RWPE2 (cell line): ENCODE measurements at places on chromosomes 5 and 9.

DNA sequence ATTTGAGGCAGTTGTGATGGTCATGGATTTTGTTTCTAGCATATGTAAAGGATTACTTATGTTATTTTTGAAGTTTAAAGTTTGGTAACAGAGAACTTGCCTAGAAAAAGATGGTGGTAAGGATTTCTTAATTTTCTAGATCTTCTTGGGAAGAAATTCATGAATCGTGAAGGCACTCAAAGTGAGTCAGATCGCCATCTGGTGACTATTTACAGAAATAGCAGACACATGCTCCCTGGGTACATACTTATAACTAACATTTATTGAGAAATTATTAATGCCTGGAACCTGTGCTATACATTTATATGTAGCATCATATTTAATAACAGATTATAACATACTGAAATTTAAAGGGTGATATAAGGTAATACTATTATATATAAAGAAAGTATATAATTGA lies 299.7 kb downstream of the IZUMO3 start:
- H3K4me3 ChIP-seq, result no peak overlapping the region
- no peaks in the 10 kb centered on the region for H3K36me3 ChIP-seq
- H3K4me1 ChIP-seq, result peaks cover 6% of the 10 kb centered on the region
- H3K27ac ChIP-seq, result no peak overlapping the region
- no peaks in the 10 kb centered on the region for H3K27me3 ChIP-seq
- DNase-seq, result no peak

DNA sequence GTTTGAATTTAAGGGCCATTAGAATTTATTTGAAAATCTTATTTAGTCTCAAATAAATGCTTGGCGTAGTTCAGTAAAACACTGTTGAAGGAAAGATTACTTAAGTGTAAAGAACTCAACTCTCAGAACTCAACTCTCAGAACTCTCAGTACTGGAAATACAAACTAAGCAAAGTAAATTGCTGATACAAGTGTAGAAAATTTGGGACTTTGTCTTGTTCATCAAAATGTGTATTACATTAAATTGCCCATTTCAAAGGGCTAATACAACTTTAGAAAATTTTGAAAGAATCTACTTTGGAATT lies 99.4 kb downstream of the CSNK1G3 start:
- no peaks in the 10 kb centered on the region for H3K4me1 ChIP-seq
- no peak overlapping the region for H3K27ac ChIP-seq
- no peaks in the 10 kb centered on the region for H3K27me3 ChIP-seq
- no peak overlapping the region for H3K4me3 ChIP-seq

DNA sequence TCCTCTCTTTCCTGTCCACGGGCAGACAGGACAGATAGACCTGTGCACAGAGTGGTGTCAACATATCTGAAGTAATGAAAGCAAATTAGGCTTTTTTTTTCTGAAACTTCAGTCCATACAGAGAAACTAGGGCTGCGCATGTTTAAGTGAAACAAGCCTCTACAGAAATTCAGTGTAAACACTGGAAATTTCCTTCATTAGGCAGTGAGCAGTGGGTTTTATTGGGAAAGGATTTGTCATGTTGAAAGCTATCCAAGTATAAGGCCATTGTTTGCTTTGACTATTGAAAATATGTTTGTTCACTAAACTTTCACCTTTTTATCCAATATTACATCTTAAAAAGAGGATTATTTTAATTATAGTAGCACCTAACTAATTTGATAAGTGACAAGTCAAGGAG lies 161.2 kb downstream of the AOPEP start:
- H3K27ac ChIP-seq, result peak overlapping the region; percentile 1
- H3K36me3 ChIP-seq, result no peaks in the 10 kb centered on the region
- H3K4me1 ChIP-seq, result peaks cover 17% of the 10 kb centered on the region
- no peaks in the 10 kb centered on the region for H3K27me3 ChIP-seq
- no peak for DNase-seq

DNA sequence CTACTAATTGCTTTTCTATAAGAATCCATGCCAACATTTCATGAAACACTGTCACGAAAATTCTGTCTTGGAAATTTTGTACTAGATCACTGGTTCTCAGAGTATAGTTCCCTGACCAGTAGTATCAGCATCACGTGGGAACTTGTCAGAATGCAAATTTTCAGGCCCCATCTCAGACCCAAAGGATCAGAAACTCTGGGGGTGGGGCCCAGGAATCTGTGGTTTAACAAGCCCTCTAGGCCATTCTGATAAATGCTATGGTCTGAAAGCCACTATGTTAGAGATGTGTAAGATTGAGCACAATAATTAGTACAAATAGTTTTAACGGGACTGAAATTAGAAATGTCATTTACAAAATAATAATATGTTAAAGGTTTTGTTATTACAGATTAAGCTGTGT lies 615.7 kb upstream of the ARRDC3 start:
- H3K27ac ChIP-seq, result no peak overlapping the region
- H3K4me3 ChIP-seq, result no peak overlapping the region
- no peaks in the 10 kb centered on the region for H3K36me3 ChIP-seq
- DNase-seq, result no peak

DNA sequence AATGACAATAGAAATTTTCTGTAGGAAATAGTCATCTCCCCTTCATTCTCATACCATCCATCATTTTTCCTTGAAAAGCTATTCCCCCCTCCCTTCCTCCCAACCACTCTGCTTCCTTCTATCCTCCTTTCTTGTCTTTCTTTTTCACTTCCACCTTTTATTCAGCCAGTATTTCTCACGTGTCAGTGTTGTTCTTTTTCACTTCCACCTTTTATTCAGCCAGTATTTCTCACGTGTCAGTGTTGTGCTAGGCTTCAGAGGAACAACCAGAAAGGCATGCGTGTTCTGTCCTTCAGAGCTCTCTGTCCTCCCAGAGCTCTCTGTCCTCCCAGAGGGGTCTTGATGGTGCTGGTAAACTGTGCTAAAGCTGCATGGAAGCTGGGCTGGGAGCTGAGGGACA lies 419.6 kb downstream of the GADD45G start:
- H3K36me3 ChIP-seq, result no peaks in the 10 kb centered on the region
- H3K4me3 ChIP-seq, result no peak overlapping the region
- H3K4me1 ChIP-seq, result peaks cover 17% of the 10 kb centered on the region

DNA sequence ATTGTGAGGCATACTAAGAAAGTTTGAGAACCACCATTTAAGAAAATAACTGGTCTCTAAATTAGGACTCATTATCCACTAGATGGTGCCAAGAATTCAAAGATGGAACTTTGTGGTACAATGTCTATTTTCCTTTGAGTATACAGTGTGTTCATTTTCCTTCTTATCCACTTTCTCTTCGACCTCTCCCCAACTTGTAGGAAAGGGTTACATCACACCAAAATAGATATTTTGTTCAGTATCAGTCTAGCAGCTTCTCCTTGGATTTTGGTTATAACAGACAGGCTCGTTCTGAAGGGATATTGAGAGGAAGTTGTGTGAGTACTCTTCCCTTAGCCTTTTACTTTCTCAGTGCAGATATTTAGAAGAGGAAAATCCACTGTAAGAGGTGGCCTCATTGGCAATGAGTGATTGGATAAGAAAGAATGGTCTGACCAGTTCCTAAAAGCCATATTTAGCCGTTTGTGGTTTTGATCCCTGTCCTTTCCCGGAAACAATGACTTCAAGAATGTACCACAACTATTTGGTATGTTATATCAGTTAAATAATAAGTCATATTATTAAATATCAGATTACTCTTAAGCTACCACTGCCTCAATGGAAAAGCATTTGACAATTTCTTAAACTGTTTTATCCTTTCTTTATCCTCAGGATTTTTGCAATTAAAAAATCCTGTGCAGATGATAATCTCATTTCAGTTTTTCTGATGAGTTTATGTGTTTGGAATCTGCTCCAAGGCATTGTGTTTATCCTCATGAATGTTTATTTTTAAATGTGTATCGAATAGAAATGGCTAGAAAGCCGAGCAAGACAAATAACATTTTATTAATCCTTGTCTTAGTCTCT lies 69.0 kb upstream of the GRAMD2B start:
- peak overlapping the region; percentile 91 for H3K27ac ChIP-seq
- peaks cover 30% of the 10 kb centered on the region for H3K4me1 ChIP-seq
- no peak for DNase-seq
- no peak overlapping the region for H3K4me3 ChIP-seq
- H3K27me3 ChIP-seq, result no peaks in the 10 kb centered on the region

DNA sequence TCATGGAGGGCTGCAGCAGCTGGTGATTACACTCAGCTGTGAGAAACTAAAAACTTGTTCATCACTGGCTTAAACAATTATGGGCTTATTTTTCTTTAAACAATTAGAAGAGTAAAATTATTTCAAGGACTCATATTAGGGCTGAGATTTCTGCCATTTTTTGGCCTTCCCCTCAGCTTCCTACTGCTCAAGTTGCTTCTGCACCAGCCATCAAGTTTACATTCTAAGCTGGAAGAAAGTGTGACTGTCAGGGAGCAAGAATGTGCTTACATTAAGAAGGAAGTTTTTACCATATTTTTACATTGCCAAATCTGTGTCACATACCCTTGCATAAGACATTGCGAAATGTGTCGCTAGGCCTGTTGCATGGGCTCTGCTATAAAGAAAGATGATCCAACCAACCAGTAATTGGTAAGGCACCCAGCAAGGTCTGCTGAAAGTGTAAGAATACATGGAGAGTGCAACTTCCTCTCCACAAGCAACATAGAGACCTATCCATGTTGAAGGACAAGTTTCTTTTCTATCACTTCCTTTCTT lies 260.3 kb upstream of the CDH10 start:
- no peaks in the 10 kb centered on the region for H3K36me3 ChIP-seq
- H3K4me3 ChIP-seq, result no peak overlapping the region
- H3K27ac ChIP-seq, result no peak overlapping the region
- H3K4me1 ChIP-seq, result no peaks in the 10 kb centered on the region
- no peak for DNase-seq
- no peaks in the 10 kb centered on the region for H3K27me3 ChIP-seq

DNA sequence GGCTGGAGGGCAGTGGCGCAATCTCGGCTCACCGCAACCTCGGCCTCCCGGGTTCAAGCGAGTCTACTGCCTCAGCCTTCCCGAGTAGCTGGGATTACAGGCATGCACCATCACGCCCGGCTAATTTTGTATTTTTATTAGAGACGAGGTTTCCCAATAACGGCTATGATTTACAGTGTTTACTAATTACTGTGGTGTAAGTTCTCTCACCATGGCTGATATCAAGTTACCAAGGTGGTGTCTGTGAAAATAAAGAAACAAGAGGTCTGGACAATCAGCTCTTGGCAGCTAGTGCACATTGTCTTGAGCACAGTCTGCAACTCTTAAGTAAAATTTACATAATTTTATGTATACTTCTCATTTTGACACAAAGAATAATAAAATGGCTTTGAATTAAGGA lies 385.5 kb upstream of the COX7C start:
- H3K4me1 ChIP-seq, result no peaks in the 10 kb centered on the region
- no peak overlapping the region for H3K4me3 ChIP-seq
- H3K36me3 ChIP-seq, result no peaks in the 10 kb centered on the region
- H3K27me3 ChIP-seq, result peaks cover 28% of the 10 kb centered on the region
- H3K27ac ChIP-seq, result no peak overlapping the region
- DNase-seq, result no peak

DNA sequence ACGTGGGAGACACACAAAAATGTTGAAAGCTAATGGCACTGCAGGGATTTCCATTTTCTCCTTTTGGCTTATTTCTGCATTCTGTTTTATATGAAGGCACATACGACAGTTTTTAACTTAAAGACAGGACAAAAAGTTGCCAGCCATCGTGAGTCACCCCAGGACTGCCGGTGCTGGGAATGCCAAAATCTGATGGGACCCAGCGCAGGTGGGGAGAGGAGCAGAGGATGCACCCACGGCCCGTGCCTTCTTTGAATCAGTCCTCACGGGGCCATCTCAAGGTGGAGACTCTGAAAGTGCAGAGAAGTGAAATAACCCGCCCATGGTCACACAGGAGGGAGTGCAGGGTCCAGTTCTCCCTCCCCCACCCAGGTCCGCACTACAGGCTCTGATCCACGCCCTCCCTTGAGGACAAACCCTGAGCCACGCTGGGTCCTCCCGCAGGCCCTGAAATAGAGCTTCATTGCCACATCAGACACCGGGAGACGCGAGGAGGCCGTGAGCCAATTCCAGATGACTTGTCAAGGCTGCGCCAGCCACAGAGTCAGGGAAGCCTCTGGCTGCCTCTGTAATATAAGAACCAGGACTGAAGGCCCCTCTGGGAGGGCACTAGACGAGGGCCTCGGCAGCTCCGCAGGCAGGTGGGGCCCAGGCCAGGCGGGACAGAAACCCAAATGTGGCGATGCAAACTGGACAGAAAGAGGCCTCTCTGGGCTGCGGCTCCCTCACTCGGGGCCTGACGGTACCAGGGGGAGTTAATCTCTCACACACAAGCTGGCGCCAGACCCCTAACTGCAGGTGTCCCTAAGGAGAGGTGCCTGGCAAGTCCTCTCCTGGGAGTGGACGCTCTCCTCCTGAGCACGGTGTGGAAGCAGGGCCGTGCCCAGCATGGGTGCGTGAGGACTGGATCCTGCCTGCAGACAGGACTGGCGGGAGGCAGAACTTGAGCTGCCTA lies 22.9 kb downstream of the ADAMTS2 start:
- H3K27me3 ChIP-seq, result no peaks in the 10 kb centered on the region
- DNase-seq, result peak; percentile 47
- H3K36me3 ChIP-seq, result no peaks in the 10 kb centered on the region
- no peak overlapping the region for H3K27ac ChIP-seq

DNA sequence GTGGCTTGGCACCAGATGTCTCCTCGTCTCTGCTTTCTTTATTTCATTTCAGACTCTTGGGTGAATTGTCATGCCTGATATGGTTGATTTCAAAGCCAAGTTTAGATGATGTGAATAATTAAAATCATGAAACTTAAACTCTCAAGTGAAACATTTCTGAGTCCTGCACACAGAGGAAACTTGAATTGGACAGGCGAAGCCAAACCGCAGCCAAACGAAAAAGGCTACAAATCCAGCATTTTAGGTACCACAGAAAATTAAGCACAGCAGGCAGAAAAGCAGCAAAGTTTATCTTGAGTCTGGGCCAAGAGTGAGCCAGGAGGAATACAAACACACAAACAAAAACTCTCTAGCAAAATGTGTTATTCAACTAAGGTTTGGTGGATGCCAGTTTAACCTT lies 659.8 kb upstream of the KLF4 start:
- H3K4me1 ChIP-seq, result peaks cover 4% of the 10 kb centered on the region
- H3K4me3 ChIP-seq, result no peak overlapping the region
- no peak for DNase-seq
- no peaks in the 10 kb centered on the region for H3K36me3 ChIP-seq
- H3K27me3 ChIP-seq, result no peaks in the 10 kb centered on the region
- H3K27ac ChIP-seq, result no peak overlapping the region

- DNase-seq, result no peak
- no peak overlapping the region for H3K27ac ChIP-seq
- H3K4me1 ChIP-seq, result no peaks in the 10 kb centered on the region
- no peak overlapping the region for H3K4me3 ChIP-seq
These were observed 97.5 kb downstream of the PIP5K1B start for GRCh38 chr9:68802525-68803015.
